ENCODE measurements at places on chromosomes 7 and 10. TPM values are rescaled to one million over a fixed set of nuclear protein-coding genes. Genes with fewer than 3 reads are reported as not detected.

CYP2E1 gene
- 3.5 TPM for total RNA-seq

DNA sequence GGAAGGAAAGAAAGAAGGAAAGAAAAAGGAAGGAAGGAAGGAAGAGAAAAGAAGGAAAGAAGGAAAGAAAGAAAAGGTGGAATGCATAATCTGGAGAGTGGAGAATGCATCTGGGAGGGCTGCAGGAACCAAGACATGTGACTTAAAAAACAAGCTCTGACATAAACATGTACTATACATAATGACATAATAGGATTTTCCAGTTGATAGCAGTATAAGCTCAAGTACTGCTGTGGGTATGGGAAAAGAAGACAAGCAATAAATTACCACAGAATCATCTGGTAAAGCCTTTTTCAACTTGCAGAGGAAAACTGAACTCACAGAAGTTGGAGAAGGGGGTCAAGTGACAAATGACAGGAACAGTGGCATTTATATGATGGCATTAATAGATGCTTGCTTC, 345.9 kb downstream of the PLXDC2 start:
- no peak for DNase-seq

DNA sequence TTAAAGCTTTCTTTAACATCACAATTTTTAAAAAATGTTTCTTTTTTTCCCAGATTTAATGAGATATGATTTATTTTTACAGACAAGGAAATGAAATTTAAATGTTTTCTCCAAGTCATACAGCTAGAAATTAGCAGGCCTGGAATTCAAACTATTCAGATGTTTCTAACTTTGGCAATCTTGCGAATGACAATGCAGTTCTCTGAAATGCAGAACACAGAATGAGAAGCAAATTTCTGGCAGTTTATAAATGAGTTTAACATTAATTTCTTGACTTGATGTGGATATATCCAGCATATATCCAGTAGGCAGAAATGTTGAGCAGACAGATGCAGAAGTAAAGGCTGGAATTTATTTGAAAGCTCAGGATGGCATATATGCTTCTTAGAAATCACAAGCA, 227.5 kb downstream of the THSD7A start:
- no peak for DNase-seq

DNA sequence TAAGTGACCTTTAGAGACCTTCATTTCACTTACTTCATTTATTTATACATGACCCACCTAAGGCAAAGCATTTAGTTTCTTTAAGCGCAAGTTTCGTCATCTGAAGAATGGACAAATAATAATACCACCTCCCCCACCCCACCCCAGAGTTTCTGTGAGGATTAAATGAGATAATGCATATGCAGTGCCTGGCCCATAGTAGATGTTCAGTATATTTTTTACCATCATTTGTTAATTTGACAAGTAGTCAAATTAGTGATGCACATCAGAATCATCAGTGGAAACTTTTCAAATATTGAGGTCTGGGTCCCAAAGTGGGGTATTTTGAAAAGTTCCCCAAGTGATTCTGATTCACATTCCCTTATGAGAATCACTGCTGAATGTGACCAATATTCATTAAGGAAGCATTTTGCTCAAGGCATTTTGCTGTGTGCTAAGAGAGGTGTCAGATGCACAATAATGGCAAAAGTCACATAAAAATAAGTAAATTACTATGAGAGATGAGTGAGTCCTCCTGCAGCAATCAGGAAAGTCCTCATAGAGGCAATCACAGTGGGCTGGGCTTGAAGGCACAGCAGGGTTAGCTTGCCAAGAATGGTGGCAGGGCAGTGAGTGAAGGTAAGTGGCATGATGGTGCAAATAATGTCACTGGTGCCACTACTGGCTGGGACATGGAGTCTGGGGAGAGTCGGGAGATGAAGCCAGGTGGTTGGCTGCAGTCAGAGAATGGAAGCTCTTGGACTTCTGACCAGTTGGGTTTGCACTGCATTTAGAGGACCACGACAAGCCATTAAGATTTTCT, 244.1 kb downstream of the PTEN start:
- no peak for DNase-seq

DNA sequence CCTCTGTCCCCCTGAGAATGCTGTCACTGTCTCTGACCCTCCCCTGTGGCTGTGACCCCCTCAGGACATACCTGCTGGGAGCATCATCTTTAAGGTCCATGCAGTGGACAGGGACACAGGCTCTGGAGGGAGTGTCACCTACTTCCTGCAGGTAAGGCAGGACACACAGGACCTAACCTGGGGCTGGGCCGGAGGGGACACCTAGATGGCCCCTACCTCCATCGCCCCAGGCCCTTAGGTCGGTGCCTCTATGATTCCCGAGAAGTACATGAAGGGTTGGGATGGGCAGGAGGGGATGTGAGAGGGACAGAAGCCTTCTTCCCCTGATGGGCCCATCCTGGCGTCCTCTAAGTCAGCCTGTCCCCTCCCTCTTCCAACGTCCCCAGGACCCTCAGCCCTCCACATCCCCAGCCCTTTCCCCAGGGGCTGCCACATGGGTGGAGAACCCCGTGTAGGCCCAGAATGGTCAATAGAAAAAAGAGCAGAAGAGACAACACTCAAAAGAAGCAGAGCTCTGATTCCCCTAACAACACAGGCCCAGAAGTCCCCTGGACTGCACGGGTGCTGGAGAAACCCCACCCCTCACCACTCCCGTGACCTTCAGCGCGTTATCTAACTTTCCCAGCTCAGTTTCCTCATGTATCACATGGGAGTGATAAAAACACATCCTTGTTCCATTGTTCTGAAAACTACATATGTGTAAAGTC, 6.4 kb downstream of the CDHR1 start:
- DNase-seq = no peak

- no peak for DNase-seq
These were observed 16.7 kb upstream of the LRRN3 start for GRCh38 chr7:111074071-111074747.

- peak; percentile 40 for DNase-seq
These were observed 895 bp upstream of the ZNF804B start for GRCh38 chr7:88758381-88759229.

SUN3 gene
- total RNA-seq = not detected

GRCh38 chr7:51265066-51265907, 51.3 kb downstream of the COBL start:
- DNase-seq = no peak

DNA sequence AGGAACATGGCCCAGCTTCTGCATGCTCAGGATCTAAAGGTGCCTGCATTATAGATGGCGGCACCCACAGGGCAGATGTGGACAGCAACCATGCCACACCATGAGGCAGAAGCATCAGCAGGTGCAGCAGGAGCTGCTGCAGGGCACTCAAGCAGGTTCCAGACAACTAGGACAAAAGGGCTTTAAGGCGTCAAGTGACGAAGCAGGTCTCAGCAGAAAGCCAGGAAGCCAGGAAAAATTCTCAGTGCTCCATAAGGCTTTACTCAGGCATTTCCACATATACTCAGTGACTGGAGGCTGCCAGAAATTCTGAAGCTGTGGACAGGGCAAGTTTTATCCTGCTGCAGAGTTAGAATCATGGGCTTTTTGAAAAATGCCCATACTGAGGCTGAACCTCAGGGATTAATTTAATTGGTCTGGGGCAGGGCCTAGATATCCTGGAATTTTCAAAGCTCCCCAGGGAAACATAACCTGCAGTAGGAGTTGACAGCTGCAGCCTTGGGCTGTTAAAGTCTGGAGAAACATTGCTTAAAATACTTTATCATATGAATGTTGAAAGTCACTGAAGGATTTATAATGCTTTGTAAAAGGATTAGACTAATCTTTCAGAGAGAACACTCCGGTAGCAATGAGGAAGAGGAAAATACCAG, 68.1 kb upstream of the RNF148 start:
- DNase-seq = no peak

FKBP6 gene
- not detected for total RNA-seq

DNA sequence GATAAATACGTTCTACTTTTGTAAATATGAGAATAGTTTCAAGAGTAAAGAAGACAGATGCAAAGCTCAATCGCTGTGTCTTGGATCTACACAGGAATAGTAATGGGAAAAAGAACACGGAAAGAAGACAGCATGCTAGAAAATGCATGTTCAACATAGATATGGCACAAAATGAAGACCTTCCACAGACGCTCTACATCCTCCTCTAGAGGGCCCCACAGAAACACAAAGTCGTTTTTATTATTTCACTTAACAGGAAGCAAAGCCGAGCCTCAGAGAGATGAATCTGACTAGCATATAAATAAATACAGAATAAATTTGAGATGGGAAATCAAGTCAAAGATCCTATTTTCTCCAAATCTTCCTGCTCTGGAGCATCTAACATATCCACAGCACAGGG, 292.6 kb downstream of the PARD3 start:
- no peak for DNase-seq

DKK1 gene
- total RNA-seq = 12.7 TPM

DNA sequence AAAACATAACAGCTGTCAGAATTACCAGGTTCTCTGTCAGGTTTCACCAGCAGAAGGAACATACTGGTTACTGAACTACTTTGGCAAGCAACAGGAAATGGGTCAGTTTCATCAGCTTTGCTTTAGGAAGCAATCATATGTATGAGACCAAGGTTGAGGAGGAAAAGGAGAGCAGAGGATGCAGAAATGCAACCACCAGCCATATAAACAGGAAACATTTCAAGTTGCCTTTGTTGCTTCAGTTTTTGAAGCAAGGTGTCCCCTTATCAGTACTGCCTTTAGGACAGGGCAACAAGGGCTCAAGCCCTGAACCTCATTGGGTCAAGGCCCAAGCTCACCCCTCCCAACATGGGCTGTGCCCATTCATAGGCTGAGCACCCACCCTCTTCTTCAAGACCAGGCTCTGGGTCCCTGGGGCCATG, 10.2 kb downstream of the HIPK2 start:
- no peak for DNase-seq

- DNase-seq = no peak
These were observed 253.3 kb downstream of the FRMD4A start for GRCh38 chr10:14077430-14077829.

LEP gene
- not detected for total RNA-seq

- no peak for DNase-seq
These were observed 65.6 kb upstream of the DUSP5 start for GRCh38 chr10:110432084-110432483.

DNA sequence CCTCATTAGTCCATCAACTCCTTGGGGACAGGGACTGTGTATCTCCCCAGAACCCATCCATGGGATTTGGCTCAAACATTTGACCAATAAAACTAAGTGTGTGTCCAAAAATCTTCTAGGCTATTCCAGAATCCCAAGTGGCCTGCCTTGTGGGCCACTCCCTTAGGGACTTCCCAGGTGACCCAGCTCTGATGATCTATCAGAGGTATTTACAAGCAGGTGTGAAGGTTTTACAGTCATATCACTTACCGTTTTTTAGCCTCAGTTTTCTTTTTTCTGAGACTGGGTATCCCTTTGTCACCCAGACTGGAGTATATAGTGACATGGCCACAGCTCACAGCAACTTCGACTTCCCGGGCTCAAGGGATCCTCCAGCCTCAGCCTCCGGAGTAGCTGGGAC, 64.4 kb downstream of the PIP4K2A start:
- DNase-seq = no peak

DNA sequence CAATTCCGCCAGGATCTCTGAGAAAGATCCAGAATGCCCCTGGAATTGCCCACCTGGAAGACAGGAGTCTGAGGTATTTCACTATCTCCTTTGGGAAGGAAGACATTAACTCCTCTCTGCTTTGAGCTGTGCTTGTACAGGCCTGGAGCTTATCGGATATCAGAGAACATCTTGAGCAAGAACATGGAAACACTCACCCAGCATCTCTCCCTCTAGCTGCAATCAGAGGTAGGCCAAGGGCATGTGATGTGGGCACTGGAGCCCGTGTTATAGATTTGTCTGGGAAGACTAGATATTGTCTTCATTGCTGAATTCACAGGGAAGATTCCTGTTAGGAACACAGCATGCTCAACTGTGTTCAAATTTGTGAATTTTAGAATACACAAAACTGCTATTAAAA, 233.9 kb downstream of the PHF14 start:
- no peak for DNase-seq

DNA sequence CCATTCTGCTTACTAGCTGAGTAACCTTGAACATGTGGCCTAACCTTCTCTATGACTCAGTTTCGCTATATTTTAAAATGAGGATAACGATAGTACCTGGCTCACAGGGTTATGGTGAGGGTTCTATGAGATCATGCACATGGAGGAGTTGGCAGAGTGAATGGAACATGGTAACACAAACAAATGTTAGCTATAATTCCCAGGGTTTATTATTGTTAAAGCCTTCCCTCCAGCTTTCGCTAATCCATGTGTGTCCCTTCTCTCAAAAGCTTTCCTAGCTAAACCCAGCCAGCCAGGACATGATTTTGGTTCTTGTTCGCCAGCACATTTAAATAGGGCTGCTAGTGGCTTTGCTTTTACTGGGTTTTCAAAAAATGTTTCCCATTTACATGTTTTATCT, 361.0 kb upstream of the NFE2L3 start:
- no peak for DNase-seq

GARIN1A gene
- total RNA-seq = 4.1 TPM

LBX1 gene
- not detected for total RNA-seq

DNA sequence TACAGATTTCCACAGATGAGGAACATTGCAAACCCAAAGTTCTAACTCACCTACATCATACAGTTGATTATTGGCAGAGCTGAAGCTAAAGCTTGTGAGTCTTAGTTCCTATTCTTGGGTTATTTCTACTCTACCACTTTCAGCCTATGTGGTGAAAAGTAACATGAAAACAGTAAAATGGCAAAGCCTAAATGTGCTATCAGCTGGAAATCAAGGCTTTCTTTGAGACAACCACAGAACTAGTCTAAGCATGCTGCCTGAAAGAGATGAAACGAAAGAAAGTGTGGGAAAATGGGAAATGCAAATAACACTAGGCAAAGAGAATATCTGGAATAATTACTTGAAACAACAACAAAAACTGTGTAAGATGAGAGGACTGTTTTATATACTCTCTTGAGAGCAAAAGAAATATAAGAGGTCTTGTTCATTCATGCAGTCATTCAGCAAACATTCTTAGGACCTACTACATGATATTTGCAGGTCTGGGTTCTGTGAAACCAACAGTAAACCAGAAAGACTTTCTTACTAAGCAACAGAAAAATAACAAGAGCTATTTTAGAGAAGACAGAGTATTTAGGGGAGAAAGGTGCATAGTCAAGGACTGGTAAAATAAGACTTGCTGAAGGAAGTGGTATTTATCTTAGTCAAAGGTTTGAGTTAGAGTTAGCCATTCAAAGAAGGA, 437.1 kb downstream of the HTR7 start:
- DNase-seq = no peak

CXCL12 gene
- 45.8 TPM for total RNA-seq
